ENCODE measurements at places on chromosomes 12 and 14. TPM values are rescaled to one million over a fixed set of nuclear protein-coding genes. Genes with fewer than 3 reads are reported as not detected.

- DNase-seq, result no peak
Measured at GRCh38 chr14:51401272-51401671, 161.2 kb downstream of the TMX1 start.

- DNase-seq, result no peak
Measured at GRCh38 chr14:20734430-20734806, 11.3 kb upstream of the EDDM3A start.

GRCh38 chr14:32509632-32510187 lies 180.6 kb downstream of the AKAP6 start:
- DNase-seq, result peak; percentile 9

GRCh38 chr14:48247977-48248376 lies 572.6 kb upstream of the MDGA2 start:
- DNase-seq, result no peak

Gene DPF3
- not detected for total RNA-seq

Gene CMA1
- not detected for total RNA-seq

DNA sequence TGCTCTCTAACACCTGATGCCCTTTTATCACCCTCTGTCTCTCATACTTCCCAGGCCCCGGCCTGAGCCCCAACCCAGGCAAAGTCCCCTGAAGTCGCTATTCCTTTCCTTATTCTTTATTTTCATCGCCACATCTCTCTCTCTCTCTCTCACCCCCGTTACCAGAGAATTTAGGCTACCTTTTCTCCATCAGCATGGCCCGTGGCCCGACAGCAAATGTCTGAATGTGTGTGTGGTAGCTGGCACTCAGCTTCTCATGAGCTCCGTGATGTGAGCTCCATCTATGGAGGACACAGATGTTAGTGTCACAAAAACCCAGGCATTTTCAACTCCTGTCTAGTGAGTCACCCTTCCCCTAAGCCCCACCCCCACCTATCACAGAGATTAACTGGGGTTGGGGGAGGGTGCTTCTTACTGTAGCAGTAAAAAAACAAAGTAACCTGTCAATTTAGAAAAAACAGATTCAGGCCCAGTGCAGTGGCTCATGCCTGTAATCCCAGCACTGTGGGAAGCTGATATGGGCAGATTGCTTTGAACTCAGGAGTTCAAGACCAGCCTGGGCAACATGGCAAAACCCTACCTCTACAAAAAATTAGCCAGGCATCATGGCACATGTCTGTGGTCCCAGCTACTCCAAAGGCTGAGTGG lies 53.8 kb downstream of the VCPKMT start:
- DNase-seq, result no peak

GRCh38 chr12:15861404-15861803 lies 20.8 kb upstream of the STRAP start:
- no peak for DNase-seq

Gene CISTR
- total RNA-seq, result not detected

- DNase-seq, result no peak
Measured at GRCh38 chr12:28974166-28974565, 174.9 kb upstream of the FAR2 start.

Gene C12orf54
- total RNA-seq, result not detected

DNA sequence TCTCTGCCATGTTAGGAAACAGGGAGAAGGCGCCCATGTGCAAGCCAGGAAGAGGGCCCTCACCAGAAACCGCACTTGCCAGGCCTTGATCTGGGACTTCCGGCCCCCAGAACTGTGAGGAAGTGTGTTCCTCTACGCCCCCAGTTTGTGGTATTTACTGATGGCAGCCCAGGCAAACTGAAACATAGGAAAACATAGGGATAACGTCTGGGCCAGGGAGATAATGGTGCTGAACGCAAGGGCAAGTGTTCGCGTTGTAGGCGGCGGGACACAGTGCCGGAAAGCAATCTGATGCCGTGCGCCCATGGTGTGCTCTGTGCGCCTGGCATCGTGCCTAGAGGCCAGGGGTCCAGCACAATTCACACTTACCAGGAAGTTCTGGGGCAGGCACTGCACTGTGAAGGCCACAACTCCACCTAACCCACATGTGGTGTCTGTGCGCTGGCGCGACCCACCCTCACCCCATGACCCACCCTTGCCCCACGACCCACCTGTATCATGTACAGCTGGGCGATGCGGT lies 53.6 kb downstream of the ARL6IP4 start:
- DNase-seq, result no peak

- DNase-seq, result no peak
Measured at GRCh38 chr14:97306133-97306759, 509.1 kb downstream of the VRK1 start.

Gene GPR137C
- 9.3 TPM for total RNA-seq

Gene ART4
- total RNA-seq, result not detected

- peak; percentile 72 for DNase-seq
Measured at GRCh38 chr14:104682107-104682593, 7.3 kb upstream of the INF2 start.

DNA sequence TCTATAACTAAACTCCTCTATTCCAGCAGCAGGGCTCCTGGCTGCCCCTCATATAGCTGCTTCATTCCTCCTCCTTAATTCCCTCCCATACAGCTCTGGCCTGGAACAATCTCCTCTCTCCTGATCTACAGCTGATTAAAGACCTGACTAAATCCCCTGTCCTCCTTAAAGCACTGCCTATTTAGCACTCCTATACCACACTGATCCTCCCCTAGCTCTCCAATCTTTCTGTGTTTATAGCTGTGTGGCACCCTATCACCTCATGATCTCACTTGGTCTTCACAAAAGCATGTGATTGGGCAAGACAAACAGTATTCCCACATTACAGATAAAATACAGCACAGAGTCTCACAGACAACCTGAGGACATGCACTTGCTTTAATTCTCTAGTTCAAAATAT lies 17.4 kb downstream of the FMNL3 start:
- DNase-seq, result peak; percentile 23

DNA sequence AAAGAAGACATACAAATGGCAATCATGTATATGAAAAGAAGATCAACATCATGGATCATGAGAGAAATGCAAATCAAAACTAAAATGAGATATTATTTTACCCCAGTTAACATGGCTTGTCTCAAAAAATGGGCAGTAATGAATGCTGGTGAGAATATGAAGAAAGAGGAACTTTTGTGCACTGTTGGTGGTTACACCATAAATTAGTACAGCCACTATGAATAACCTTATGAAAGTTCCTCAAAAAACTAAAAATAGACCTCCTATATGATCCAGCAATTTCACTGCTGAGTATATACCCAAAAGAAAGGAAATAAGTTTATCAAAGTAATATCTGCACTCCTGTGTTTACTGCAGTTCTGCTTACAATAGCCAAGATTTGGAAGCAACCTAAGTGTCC lies 151.7 kb downstream of the PDZRN4 start:
- DNase-seq, result no peak

- peak; percentile 84 for DNase-seq
Measured at GRCh38 chr14:24398653-24399446, at the start of gene NYNRIN. NYNRIN (plus strand) TSS chr14:24399003; CDS start chr14:24399247, 244 bp downstream.

DNA sequence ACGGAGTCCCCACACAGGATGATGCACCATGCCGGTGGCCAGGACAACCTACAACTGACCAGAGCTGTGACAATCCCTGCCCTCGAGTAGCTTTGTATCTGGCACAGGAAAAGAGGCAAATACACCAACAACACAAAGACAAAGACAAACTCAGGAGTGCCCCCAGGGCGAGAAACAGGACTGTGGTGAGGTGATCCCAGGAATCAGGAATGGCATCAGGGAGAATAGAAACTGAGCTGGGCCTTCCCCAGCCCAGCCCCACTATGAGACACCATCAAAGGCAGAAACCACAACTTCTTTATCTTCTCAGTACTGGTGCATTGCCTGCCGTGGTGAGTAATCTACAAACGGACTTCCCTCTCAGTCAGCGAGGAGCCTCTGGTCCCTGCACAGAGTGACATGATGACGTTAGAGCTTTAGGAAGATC lies 157.7 kb downstream of the TTC7B start:
- no peak for DNase-seq

Gene CYP46A1
- 0.77 TPM for total RNA-seq

DNA sequence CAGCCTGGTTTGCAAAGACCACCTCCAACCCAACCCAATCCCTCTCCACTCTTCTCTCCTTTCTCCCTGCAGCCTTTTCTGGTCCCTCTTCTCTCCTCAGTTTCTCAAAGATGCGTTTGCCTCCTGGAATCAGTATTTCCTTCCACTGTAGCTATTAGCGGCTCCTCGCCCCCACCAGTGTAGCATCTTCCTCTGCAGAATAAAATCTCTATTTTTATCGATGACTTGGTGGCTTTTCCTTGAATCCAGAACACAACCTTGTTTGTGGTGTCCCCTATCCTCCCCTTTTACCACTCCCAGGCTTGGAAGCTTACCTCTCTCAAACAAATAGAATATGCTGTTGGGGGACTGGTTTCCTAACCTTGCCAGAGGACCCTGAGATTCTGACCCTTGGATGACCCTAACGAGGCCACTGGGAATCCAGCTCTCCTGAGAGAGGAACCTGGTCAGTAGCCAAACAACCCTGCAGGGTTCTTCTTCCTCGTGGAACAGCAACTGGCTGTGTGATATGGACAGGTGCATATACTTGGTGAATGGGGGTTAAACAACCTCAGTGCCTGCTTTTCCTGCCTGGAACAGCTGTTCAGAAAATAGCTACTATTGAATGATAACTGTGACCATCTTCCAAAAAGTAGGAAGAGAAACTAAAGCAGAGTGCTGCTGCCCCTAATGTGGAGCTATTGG lies 4.4 kb downstream of the WNT1 start:
- DNase-seq, result no peak

Gene TAS2R42
- total RNA-seq, result not detected

DNA sequence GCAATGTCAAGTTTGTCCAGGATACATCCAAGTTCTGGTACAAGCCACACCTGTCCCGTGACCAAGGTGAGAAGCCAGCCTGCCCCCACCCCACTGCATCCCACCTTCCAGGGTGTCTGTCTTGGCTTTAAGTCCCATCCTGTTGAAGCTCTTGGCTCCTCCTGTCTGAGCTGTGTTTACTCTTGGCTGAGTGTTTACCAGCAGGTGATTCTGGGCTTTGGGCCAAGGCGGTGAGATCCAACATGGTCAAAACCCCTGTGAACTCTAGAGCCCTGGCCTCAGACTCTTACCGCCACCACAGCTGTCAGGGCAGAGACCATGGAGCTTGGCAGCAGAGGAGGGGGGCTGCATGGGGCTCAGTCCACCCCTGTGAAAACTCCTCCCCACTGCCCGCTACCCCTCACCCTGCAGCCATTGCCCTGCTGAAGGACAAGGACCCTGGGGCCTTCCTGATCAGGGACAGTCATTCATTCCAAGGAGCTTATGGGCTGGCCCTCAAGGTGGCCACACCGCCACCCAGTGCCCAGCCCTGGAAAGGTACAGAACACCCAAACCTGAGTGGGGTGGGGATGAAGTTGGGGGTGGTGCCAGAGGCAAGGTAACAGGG lies 11.6 kb downstream of the TNS2 start:
- peak; percentile 48 for DNase-seq

DNA sequence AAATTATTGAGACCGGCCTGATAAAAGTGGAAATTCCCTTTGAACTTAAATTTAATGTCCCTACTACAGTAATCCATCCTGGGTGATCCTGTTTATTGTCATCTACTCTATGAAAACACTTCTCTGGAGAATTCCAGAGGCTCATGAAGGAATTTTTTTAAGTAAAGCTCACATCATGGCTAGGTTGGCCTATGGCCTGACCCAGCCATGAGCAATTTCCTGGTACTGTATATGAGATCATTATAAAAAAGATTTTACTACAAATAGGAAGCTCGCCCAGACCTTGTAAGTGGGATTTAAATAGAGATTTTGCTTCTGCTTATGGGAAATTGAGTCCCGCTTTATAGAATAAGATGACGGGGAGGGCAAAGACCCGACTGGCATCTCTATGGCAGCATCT lies 215.5 kb downstream of the DPF3 start:
- no peak for DNase-seq

GRCh38 chr12:22529281-22530060 lies 14.9 kb downstream of the C2CD5 start:
- peak; percentile 33 for DNase-seq

DNA sequence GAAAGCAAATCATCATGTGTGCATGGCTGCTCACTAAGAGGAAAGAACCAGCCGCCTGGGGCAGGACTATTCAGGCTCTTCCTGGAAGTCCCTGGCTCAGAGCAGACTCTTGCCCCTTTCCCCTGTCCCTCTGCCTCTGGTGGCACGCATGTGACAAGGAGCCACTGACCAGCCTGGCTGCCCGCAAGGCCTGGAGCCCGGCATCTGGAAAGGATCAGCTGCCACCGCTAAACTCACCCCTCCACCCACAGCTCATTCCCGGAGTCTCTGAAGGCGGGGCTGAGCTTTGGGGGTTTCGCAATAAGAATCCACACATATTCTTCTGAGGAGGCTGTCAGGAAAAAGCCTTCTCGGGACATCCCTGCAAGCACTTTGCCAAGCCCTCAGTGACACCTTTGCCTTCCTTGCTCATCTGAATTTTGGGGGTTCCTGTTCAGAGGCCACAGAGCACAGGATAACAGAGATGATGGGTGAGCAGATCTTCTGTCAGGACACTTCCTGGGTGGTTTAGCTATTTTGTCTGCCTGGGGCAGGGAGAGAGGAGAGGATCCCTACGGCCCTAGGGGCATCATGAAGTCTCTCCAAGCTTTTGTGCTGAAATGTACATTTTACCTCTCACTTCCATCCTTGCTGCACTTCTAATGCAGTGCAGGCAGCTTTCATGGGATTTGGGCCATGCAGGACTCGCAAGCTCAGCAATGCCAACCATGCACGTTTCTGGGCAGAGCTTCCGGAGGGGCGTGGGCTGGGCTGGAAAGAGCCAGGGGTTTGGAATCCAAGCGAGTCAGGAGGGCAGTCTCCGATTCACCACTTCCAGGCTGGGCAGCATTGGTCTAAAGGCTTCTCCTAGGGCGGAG lies 124.8 kb upstream of the MAP1LC3B2 start:
- DNase-seq, result peak; percentile 77

- DNase-seq, result no peak
Measured at GRCh38 chr12:3489057-3489456, 1.9 kb upstream of the PRMT8 start.

Gene ARHGAP5
- 202 TPM for total RNA-seq

Gene GRIP1
- 25.0 TPM for total RNA-seq

GRCh38 chr14:60323199-60323896 lies 74.3 kb downstream of the PPM1A start:
- DNase-seq, result no peak

Gene KRT5
- not detected for total RNA-seq

- no peak for DNase-seq
Measured at GRCh38 chr12:4300883-4301282, 20.1 kb upstream of the TIGAR start.

Gene PACS2
- 41.2 TPM for total RNA-seq

GRCh38 chr12:103654816-103655215 lies 67.7 kb downstream of the STAB2 start:
- no peak for DNase-seq

DNA sequence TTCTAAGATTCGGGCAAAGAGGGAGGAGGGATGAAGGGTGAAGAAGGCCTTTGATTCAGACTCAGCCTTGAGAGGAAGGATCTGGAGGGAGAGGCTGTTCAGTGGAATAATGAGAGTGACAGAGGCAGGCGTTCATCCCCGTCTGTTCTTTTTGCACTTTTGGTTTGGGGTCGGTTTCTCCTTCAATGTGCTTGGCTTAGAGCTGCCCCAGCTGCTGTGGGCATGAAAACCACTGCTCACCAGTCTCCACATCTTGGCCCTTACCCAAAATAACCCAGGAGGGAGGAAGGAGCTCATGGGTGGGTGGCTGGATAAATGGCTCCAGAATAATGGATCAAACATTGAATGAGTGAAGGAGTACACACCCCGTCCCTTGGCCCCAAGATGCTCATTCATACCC lies 261.7 kb upstream of the FKBP4 start:
- DNase-seq, result no peak

Gene RAD51B
- total RNA-seq, result 50.5 TPM

All from neural progenitor cell (in vitro differentiated cells).